ENCODE measurements at places on chromosomes 1 and 21. TPM values are rescaled to one million over a fixed set of nuclear protein-coding genes. Genes with fewer than 3 reads are reported as not detected.

- H3K27me3 ChIP-seq = no peaks in the 10 kb centered on the region
- DNase-seq = no peak
- H3K27ac ChIP-seq = no peak overlapping the region
- no peaks in the 10 kb centered on the region for H3K36me3 ChIP-seq
- H3K4me1 ChIP-seq = peaks cover 23% of the 10 kb centered on the region
These were observed 758 bp downstream of the RAD54L start for GRCh38 chr1:46248122-46248920.

- DNase-seq = peak; percentile 31
- no peaks in the 10 kb centered on the region for H3K27me3 ChIP-seq
- H3K27ac ChIP-seq = peak overlapping the region; percentile 71
- H3K36me3 ChIP-seq = no peaks in the 10 kb centered on the region
- peak overlapping the region; percentile 33 for H3K4me3 ChIP-seq
These were observed 15.8 kb downstream of the TSPAN2 start for GRCh38 chr1:115073298-115074087.

DNA sequence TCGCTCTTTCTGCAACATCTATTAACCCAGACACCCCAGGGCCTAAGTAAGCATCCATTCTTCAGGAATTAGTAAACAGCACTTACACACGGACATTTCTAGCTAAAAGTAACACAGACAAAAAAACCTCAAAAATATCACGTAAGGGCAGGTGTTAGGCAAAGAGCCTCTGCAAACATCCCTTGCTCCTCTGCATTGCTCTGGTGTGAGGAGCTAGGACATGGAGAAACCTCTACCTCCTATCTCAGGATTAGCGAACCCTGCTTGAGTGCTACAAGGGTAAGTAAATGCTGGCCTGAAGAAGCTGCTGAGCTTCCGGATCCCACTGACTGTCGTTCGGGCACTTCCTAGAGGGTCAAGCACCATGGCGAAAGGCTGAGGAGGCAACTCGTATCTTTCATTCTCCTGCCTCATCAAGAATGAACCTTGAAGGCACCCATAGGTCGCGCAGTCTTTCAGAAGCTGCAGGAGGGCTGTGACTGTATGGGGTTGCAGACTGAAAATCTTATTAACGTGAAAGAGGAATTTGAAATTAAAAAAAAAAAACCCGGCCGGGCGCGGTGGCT lies 2.1 kb downstream of the PTGER3 start:
- H3K4me3 ChIP-seq = no peak overlapping the region
- peaks cover 20% of the 10 kb centered on the region for H3K4me1 ChIP-seq
- peaks cover 46% of the 10 kb centered on the region for H3K27me3 ChIP-seq
- no peak overlapping the region for H3K27ac ChIP-seq
- no peaks in the 10 kb centered on the region for H3K36me3 ChIP-seq

- H3K4me3 ChIP-seq = no peak overlapping the region
- peaks cover 100% of the 10 kb centered on the region for H3K27me3 ChIP-seq
- H3K27ac ChIP-seq = no peak overlapping the region
- no peaks in the 10 kb centered on the region for H3K36me3 ChIP-seq
- no peak for DNase-seq
- peaks cover 30% of the 10 kb centered on the region for H3K4me1 ChIP-seq
These were observed 4.2 kb upstream of the RIPK4 start for GRCh38 chr21:41770901-41771624.

GRCh38 chr1:84583648-84584047 lies 9.4 kb upstream of the CTBS start:
- peaks cover 14% of the 10 kb centered on the region for H3K4me1 ChIP-seq
- no peak for DNase-seq
- no peaks in the 10 kb centered on the region for H3K27me3 ChIP-seq
- H3K36me3 ChIP-seq = no peaks in the 10 kb centered on the region

GRCh38 chr1:157782931-157783330 lies 6.0 kb upstream of the FCRL2 start:
- no peak for DNase-seq
- no peak overlapping the region for H3K4me3 ChIP-seq
- no peaks in the 10 kb centered on the region for H3K27me3 ChIP-seq
- no peaks in the 10 kb centered on the region for H3K36me3 ChIP-seq
- no peaks in the 10 kb centered on the region for H3K4me1 ChIP-seq

- H3K4me3 ChIP-seq = peak overlapping the region; percentile 100
- no peaks in the 10 kb centered on the region for H3K27me3 ChIP-seq
- peaks cover 49% of the 10 kb centered on the region for H3K4me1 ChIP-seq
- peak overlapping the region; percentile 95 for H3K27ac ChIP-seq
These were observed 1.4 kb downstream of the VPS13D start for GRCh38 chr1:12231276-12231595.

DNA sequence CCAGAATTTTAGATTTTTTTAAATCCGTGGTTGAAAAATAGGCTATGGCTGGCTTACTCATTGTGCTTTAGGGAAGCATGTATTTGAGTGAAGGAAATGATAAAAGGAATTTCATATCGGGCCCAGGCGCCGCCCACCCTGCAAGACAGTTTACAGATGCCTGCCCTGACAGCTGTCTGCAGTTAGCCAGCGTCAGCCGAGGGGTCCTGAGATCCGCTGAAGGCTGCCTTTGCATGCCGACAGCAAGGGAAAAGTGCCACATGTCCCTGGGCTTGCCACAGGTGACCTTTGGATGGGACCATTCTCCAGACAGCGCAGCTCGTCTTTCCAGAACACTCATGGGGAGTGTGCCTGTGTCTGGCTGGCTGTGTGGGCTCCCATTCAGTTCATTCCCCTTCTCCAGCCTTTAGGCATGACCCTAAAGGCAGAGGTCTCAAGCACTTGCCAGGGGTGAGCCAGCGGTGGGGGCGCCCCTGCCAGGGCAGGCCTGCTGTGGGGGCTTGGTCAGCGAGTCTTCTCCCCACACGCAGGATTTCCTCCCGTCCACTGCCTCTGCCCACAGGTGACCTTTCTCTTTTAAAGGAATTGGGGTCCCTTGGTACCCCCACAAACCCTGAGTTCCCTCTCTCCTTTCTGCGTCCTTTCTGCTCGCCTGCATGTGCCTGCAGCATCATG lies 46.1 kb upstream of the TRAPPC10 start:
- no peaks in the 10 kb centered on the region for H3K27me3 ChIP-seq
- peaks cover 33% of the 10 kb centered on the region for H3K36me3 ChIP-seq
- H3K4me3 ChIP-seq = no peak overlapping the region

Gene ANGPTL1
- total RNA-seq = 11.5 TPM

Gene PDPN
- 16.7 TPM for total RNA-seq

Measured in left ventricle myocardium inferior (tissue), 1 donor.